Transverse colon (tissue), 4 donors: ENCODE measurements at places on chromosomes 2 and 18.

DNA sequence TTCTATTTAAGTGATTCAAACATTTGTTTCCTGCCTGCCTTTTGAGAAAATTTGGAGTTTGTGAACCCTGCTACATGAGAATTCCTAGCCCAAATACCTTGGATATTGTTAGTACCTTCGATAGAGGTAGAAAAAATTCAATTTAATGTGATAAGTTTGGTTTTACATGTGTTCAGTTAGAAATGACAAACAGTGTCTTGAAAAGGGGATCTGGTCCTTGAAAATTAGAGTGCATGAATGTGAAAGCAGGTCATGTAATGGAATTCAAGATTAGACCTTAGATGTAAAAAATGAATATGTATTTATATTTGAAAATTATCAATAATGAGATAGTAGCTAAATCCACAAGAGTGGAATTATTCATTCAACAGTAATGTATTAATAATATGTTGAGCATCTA, 70.5 kb downstream of the PIK3C3 start:
- H3K4me3 ChIP-seq: no peak overlapping the region
- no peak overlapping the region for H3K27ac ChIP-seq

GRCh38 chr2:191892391-191892790, 45.5 kb upstream of the CAVIN2 start:
- no peak for DNase-seq
- no peaks in the 10 kb centered on the region for H3K4me1 ChIP-seq
- no peak overlapping the region for H3K4me3 ChIP-seq
- H3K27ac ChIP-seq: no peak overlapping the region

DNA sequence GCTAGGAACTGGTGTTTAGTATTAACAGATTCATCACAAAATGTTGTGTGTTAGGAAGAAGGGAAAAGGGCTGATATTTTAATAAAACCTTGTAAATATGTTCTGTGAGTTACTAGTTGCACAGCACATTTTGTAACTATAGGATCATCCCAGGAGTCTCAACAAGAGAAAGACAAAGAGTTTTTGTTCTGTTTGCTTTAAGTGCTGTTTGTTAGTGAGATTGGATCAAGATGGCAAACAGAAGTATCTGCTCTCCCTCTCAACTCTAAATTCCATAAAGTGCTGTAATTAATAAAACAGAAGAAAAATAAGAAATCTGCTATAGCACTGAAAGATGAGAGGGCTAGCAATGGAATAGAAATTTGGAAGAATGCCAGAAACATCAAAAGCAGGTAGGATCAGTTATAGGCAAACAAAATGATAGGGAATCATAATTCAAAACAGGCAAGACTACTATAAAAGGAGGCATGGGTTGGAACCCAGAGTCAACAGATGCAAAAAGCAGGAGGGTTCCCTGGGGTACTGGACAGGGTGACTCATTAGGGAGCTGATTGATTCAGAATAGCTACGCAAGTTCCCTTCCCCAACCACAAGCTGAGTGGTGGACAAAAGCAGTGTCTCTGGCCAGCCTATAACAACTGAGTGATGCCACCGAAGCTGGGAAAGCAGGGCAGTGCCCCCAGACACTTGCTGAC, 75.8 kb downstream of the DYNC1I2 start:
- H3K4me3 ChIP-seq: no peak overlapping the region
- no peak for DNase-seq
- no peaks in the 10 kb centered on the region for H3K27me3 ChIP-seq

GRCh38 chr18:42752916-42753315, 362.6 kb downstream of the RIT2 start:
- H3K4me1 ChIP-seq: no peaks in the 10 kb centered on the region
- no peak overlapping the region for H3K4me3 ChIP-seq
- H3K36me3 ChIP-seq: no peaks in the 10 kb centered on the region
- no peak overlapping the region for H3K27ac ChIP-seq
- H3K27me3 ChIP-seq: no peaks in the 10 kb centered on the region

GRCh38 chr18:72107647-72108383, 436.3 kb downstream of the CBLN2 start:
- H3K27me3 ChIP-seq: no peaks in the 10 kb centered on the region
- H3K36me3 ChIP-seq: no peaks in the 10 kb centered on the region
- no peak overlapping the region for H3K27ac ChIP-seq
- H3K4me3 ChIP-seq: no peak overlapping the region
- H3K4me1 ChIP-seq: no peaks in the 10 kb centered on the region

DNA sequence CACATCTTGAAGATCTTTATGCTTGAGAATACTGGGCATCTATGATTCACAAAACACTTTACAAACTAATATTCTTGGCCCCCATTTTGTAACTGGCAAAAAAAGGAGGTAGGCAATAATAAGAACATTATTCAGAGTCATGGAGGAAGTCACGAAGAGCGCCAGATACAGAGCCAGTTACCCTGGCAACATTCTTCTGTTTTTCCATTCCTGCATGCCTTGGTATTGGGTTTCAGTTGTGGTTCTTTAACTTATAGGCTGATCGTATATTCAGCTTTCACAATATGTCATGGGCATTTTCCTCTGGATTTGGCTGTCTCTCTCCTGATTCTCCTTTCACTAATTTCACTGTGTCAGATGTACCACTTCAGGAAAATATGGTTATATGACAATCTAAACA, 234.7 kb downstream of the HRH4 start:
- no peak overlapping the region for H3K27ac ChIP-seq
- H3K4me3 ChIP-seq: no peak overlapping the region
- H3K36me3 ChIP-seq: no peaks in the 10 kb centered on the region
- no peak for DNase-seq
- no peaks in the 10 kb centered on the region for H3K27me3 ChIP-seq

DNA sequence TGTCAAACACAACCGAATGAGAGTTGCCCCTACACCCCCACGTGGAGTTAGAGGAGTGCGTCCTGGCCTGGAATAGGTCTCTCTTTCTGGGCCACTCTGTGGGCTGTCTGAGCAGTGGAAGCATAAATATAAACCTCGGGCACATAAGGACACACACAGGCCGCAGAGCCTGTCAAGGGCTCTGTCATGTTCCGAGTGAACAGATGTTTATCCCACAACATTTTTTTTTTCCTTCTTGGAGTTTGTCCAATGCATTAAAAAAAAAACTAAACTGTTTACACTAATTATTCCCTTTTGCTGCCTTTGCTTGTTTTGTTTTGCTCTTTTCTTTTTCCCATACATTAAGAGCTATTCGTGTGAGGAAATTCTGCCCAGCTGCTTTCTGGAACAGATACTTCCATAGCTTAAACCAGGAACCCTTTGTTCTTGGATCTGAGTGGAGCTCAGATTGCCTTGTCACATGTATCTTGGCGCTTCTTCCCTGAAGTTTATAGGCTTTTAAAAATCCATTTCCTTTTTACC, 228.3 kb upstream of the FOSL2 start:
- H3K27me3 ChIP-seq: no peaks in the 10 kb centered on the region
- peak overlapping the region; percentile 67 for H3K27ac ChIP-seq
- H3K4me1 ChIP-seq: peaks cover 19% of the 10 kb centered on the region
- DNase-seq: no peak
- H3K4me3 ChIP-seq: no peak overlapping the region

DNA sequence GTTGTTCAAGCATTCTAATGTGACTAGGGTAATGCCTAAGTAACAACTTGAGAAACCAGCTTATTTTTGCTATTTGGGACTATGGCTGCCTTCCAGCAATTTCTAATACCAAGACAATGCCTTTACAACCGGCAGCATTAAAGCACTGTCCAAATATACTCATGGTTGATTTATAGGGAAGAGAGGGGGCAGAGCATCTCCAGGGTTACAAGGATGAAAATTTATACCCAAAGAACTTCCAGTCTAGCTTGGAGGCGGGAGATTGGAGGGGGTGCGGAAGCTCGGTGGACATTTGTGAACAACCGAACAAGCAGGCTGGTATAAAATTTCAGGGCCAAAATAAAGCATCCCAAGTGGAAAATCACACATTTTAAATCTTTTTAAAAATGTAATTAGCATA, 294.9 kb upstream of the STON1 start:
- H3K27ac ChIP-seq: no peak overlapping the region
- no peaks in the 10 kb centered on the region for H3K4me1 ChIP-seq

- no peak overlapping the region for H3K4me3 ChIP-seq
- no peak for DNase-seq
- H3K36me3 ChIP-seq: no peaks in the 10 kb centered on the region
- no peaks in the 10 kb centered on the region for H3K27me3 ChIP-seq
- no peaks in the 10 kb centered on the region for H3K4me1 ChIP-seq
Measured at GRCh38 chr2:172128484-172128883, 25.8 kb upstream of the DLX2 start.

DNA sequence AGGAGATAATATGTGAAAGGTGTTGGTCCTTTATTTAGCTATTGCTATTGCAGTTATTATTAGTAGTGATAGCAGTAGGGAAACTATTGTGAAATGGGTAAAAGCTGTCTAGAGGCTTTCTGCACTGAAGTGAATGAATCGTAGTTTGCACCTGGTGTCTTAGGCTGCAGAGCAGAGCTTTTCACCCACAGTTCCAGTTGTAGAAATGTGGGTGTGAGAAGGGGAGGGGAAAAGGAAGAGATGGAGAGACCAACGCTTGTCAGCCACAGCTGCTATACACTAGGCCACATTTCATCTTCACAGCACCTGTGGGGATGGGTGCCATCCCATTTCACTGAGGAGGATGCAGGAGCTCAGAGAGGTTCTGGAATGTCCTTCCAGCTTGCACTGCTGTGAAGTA, 50.0 kb downstream of the TRPM8 start:
- no peak overlapping the region for H3K27ac ChIP-seq
- no peaks in the 10 kb centered on the region for H3K36me3 ChIP-seq
- no peaks in the 10 kb centered on the region for H3K27me3 ChIP-seq
- no peak for DNase-seq
- no peaks in the 10 kb centered on the region for H3K4me1 ChIP-seq

- no peaks in the 10 kb centered on the region for H3K4me1 ChIP-seq
- H3K36me3 ChIP-seq: no peaks in the 10 kb centered on the region
- DNase-seq: no peak
- H3K27me3 ChIP-seq: peaks cover 54% of the 10 kb centered on the region
Measured at GRCh38 chr2:222239945-222240675, 58.7 kb downstream of the PAX3 start.

DNA sequence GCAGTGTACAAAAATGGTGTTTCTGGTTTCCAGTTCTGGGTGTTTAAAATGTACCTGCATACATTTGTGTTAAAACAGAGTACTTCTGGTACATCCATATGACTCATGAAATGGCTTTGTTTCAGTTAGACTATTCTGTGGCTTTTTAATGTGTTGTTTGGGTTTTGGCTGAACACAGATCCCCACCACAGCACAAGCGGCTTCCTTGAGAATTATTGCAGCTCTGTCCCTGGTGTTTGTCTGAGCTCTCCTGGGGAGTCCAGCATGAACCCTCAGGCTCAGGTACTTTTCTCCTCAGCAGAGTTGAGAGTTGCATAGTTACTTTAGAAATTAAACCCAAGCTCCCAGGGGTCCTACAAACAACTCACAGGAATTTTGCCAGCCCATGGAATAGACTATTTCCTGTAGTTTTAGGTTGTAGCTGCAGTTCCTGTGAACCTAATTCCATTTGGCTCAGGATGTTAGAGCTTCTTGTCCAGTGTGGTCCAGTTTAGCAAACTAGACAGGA, 64.8 kb upstream of the EML6 start:
- H3K4me3 ChIP-seq: no peak overlapping the region
- DNase-seq: no peak
- H3K27ac ChIP-seq: peak overlapping the region; percentile 8
- H3K36me3 ChIP-seq: no peaks in the 10 kb centered on the region

DNA sequence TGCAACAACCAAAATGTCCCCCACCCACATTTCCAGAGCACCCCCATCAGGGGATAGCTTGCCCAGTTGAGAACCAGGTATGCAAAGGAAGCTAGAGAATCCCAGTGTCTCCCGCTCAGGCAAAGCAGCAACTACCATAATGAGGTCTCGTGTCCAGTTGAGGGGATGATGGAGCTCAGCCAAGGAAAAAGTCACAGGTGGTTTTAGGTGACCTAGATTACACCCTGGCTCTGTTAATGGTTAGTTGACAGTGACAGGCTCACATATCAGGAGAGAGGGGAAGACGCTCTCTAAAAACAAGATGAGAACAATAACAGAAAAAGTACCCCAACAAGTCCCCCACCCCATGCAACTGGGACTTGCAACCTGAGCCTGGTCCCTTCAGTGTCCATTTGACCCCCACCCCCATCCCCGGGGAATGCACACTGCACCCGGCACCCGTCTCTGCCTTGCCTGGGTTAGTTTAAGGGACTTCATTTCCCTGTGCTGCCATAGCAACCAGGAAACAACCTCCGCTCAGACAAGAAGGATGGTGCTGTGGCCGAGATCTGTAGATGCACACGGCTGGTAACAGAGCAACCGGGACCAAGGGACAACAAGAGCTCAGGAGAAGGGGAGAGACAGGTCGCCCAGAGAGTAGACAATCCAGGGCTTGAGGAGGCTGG, at the start of gene KIAA2012:
Gene KIAA2012, plus strand, starts transcription at position 519 of the 665 bp plus-strand sequence. CDS start 373 bp downstream, outside the sequence.
- no peaks in the 10 kb centered on the region for H3K4me1 ChIP-seq

GRCh38 chr2:25368660-25369059, 26.9 kb upstream of the DNMT3A start:
- H3K27me3 ChIP-seq: no peaks in the 10 kb centered on the region
- H3K4me1 ChIP-seq: no peaks in the 10 kb centered on the region
- DNase-seq: no peak
- no peak overlapping the region for H3K27ac ChIP-seq

DNA sequence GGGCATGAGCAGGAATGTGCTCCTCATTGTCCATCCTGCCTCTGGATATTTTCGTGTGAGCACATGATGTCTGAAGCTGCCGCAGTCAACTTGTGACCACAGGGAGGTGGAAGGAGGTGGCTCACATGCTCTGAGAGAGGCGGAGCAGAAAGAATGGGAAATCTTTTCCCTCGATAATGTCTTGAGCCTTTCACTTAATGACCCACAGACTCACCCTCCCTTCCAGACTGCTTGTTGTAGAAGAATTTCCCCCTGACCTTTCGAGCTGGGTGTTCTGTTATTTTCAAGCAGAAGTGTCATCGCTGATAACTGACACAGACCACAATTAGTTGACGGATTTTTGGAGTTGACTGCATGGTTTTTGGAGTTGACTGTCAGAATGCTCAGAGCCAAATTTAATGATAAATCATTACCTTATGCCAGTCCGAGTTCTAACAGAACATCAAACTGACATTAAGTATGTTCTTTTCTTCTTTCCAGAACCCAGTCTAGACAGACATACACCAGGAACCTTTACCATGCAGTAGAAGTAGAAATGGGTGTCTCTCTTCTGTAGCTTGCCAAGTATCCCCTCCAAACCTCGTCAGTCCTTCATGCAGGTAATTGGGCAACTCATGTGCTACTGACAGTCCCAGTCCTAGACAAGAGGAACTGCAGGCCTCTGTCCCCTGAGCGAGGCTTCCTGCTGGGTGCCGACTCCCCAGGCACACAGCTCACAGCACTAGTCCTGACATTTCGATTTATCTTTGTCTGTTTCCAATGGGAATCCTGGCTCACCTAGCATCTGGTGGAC, 29.4 kb upstream of the RTTN start:
- no peaks in the 10 kb centered on the region for H3K36me3 ChIP-seq
- H3K4me1 ChIP-seq: no peaks in the 10 kb centered on the region
- no peak for DNase-seq
- H3K27ac ChIP-seq: no peak overlapping the region
- no peak overlapping the region for H3K4me3 ChIP-seq
- H3K27me3 ChIP-seq: no peaks in the 10 kb centered on the region

DNA sequence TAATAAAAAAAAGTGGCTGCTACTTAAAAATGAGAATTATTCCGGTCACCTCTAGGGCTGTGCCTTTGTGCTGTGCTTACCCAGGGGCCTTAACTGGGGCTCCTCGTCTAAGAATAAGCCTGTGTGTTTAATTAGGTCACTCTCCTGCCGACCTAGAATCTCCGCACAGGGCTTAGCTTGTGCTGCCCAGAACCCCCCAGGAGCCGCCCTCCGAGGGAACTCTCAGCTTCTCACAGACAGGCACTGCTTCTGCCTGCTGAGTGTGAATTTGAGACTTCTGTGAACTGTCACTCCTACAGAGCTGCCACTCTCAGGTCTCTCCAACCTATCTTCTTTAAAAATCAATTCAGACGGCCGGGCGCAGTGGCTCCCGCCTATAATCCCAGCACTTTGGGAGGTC, 11.9 kb upstream of the NT5DC4 start:
- H3K4me1 ChIP-seq: no peaks in the 10 kb centered on the region
- no peak overlapping the region for H3K4me3 ChIP-seq
- H3K27me3 ChIP-seq: peaks cover 4% of the 10 kb centered on the region
- H3K36me3 ChIP-seq: no peaks in the 10 kb centered on the region
